Daoy (cell line): ENCODE measurements at places on chromosomes 12 and 14.

DNA sequence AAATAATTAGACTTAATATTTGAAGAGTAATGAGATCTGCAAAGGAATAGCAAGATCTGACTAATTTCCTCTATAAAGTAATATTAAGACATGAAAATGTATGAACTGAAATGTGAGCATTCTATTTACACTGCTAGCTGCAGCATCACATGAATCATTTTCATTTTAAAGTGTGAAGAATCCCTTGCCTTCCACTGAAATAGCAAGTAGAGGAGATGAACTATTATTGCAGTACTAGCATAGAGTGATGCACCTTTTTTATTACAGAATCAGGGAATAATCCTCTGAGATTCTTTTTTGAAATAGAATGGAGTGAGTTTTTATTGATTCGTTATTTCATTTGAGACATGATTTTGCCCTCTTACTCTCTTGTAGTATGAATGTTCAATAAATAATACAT is 281.9 kb upstream of the NAV3 start:
- DNase-seq: no peak

DNA sequence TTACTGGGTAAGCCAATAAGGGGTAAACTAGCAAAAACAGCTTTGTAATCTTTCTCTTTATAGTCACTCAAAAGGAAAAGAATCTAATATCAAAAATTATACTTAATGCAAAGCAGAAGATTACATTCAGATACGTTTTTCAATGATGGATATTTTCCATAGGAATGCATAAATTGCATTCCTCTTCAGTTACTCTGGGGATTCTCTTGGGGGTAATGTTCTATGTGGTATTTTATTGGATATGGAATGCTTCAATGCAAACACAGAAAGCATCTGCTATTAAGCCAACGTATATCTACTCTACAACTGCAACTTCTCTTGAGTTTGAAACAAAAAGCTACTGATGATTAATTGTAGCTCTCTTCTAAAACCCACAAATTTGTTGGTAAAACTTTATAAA is 106.0 kb downstream of the SLC41A2 start:
- no peak for DNase-seq

DNA sequence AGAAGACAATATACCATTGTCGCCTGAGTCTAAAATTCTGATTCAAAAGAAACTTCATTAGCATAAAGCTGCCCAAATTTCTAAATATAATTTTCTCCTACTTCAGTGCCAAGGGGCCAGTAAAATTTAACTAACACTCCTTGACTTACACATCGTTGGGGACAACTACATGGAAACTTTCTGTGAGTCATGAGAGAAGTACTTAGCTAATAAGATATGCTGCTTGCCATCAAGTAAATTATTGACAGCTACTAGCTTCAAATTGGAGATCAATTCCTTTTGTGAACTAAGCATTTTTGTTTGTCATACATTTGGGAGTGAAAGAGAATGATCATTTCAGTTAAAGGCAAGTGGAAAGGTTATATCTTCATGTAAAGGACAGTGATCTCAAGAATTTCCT is 373.3 kb downstream of the MDGA2 start:
- DNase-seq: no peak

DNA sequence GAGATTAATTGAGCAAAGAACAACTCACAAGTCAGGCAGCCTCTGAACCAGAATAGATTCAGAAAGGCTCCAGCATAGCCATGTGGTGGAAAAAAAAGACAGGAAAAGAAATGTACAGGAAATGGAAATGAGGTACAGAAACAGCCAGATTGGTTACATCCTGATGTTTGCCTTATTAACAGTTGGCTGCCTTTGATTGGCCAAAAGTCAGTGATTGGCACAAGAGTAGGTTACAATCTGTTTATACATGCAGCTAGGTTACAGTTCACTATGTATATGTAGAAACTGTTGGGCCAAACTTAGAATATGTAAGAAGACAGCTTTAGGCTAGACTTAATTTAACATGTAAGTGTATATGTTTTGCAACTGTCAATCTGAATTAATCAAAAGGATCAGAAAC is 118.9 kb downstream of the UNC79 start:
- DNase-seq: no peak

- DNase-seq: no peak
Observed at GRCh38 chr12:57817261-57817989, 1.1 kb downstream of the AVIL start.

DNA sequence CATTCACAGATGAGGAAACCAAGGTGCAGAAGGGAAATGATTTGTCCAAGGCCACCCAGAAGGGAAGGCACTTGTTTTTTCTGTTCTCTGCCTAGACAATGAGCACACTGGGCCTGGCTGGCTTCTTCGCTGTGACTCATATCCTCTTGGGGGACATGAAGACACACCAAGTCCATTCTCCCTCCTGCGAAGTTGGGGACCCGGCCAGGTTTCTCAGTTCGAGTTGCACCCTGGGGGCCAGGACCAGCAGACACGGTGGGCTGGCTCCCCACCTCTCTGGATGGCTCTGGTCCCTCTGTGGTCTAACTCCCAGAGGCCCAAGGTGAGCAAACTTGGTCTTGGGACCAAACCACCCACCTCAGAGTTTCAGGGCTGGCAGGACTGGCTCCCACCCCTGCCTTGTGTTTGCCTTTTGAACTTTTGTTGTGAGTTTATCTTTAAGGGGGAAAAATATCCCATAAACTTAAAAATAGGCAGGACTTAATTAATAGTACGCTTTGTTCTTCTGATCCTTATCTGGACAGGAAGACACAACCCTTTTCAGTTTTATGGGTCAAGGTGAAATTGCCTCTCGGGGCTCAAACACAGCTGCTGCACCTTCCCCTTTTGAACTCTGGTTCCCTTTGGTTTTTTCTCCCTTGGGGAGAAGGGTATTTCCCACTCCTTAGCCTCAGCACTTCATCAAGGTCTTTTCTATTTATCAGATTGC is 9.0 kb upstream of the MLEC start:
- DNase-seq: peak; percentile 87

- no peak for DNase-seq
Observed at GRCh38 chr14:80576401-80576800, 365.1 kb upstream of the DIO2 start.

- DNase-seq: peak; percentile 76
Observed at GRCh38 chr12:3200032-3200617, 122.9 kb downstream of the TSPAN9 start.

- DNase-seq: no peak
Observed at GRCh38 chr12:48758186-48758585, 30.7 kb downstream of the ADCY6 start.

- DNase-seq: peak; percentile 51
Observed at GRCh38 chr12:122917507-122918121, 21.7 kb upstream of the VPS37B start.

- DNase-seq: peak; percentile 90
Observed at GRCh38 chr12:89225808-89226411, 126.4 kb downstream of the DUSP6 start.

DNA sequence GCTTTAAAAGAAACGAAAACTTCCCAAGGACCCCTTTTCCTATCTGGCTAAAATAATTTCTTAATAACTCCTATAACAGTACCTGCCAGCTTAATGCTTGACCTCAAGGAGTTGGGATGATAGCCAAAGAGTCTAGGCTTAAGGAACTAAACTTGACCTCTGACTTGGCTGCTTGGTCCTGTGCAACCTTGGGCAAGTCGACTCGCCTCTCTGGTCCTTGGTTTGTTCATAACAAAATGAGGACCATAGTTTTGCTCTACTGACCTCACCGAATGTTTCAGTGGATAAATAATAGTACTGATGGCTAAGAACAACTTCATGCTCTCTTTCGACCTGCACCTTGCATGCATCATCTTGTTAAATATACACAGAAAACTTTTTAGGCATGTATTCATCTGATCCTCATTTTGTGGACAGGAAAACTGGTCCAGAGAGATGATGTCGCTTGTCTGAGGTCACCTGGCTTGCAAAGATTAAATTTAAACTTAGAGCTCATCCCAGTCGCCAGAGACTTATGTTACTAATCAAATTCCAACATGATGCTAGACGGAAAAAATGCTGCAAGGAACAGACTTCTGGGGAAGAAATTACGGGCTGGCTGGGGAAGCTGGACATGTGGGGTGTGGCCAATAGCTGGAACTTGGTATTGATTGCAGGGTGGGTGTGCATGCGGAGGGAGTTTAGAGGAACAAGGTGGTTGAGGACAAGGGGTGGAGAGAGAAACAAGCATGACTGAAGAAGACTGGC is 38.0 kb upstream of the WSCD2 start:
- no peak for DNase-seq

GRCh38 chr14:103026988-103027387 is 30.4 kb downstream of the CDC42BPB start:
- no peak for DNase-seq

- DNase-seq: no peak
Observed at GRCh38 chr14:71203306-71203705, 296.0 kb downstream of the PCNX1 start.

DNA sequence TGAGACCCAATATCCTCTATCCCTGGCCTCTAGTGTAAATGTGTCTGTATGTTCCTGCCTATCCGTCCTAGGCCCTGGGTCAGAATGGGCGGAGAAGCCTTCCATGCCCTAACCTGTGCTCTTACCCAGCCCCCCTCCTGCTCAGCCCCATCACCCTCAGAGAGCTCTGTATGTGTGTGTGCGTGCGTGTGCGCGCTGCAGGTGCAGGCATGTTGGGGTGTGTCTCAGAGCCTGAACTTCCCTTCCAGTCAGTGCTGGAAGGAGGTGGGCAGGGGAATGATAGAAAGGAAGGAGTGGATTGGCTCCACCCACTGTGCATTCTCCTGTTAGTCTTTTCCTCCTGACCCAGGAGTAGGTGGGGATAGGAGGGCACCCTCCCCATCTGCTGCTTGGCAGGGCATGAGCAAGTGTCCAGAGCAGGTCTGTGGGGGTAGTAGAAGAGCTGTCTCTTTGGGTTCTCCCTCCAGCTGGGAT is 7.2 kb downstream of the NAB2 start:
- no peak for DNase-seq

DNA sequence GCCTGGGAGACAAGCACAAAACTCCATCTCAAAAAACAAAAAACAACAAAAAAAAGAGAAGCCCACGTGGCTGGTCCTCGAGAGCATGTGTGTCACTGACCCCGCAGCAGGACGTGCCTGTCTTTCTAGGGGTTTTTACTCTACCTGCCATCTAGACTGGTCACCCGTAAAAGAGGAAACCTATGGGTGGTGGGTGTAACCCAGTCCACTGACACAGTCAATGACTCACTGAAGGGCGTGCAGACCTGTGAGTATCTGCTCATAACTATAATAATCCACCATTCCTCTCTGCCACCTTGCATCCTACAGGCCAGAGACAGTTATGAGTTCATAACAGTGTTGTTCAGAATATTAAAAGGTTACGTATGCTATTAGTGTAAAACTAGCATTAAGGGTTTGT is 4.6 kb downstream of the GOLGA3 start:
- no peak for DNase-seq

DNA sequence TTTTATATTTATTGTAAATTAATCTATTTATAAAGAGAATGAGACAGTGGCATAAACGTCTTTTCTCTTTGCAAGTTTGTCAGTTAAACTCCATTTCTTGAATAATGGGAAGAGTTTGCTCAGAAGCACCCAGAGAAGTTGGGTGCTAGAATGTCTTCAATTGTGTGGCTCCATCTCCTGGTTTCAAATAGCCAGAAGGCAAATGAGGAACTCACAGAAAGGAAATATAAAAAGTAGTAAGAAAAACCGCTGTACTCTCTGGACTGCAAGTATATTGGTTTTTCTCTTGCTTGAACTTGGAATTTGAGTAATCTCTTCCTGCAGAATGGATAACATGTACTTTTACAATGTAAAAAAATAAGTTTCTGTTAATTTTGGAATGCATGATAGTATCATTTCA is 217.5 kb downstream of the DPY19L2 start:
- DNase-seq: no peak

DNA sequence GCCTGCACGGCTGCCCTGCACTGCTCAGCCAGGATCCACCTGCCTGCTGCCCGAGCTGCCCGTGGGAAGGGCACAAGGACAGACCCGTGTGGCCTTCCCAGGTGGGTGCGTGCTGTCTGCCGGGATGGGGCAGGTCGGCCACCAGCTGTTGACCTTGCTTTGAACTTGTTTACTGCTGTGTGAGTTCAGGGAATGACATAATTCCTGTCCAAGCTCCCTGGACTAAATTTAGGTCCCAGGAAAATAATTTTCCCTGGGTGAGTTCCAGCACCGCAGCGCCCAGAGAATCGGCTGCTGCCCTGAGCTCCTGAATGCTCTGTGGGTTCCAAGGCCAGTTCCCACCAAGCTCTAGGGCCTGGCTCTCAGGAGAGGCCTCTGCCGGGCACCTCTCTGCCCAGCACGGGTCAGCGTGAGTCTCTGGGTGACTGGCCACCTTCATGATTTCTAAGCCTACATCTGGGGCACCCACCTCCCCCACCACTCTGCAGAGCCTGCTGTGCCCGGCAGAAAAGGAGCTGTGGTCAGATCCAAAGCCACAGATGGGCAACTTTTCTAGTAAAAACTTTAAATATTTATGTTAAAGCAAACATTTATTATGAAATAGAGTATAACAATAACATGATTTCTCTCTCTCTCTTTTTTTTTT is 27.2 kb upstream of the MLXIP start:
- no peak for DNase-seq

DNA sequence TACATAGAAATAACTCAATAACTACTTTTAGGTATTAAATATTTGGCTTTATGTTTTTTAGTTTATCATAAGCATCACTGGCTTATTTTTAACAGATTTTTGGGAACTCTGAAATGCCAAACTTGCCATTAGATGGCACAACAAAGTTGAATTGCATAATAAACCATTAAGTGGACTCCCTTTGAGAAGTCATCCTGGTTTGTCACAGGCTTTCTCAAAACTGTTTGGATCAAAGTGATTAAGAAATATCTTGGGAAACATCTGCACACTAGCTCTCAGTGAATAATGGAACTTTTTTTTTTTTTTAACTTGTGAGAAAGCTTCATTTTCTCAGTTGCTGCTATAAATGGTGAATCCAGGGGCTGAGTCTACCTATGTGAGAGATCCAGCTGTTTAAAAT is 4.3 kb downstream of the SLC16A7 start:
- DNase-seq: no peak

DNA sequence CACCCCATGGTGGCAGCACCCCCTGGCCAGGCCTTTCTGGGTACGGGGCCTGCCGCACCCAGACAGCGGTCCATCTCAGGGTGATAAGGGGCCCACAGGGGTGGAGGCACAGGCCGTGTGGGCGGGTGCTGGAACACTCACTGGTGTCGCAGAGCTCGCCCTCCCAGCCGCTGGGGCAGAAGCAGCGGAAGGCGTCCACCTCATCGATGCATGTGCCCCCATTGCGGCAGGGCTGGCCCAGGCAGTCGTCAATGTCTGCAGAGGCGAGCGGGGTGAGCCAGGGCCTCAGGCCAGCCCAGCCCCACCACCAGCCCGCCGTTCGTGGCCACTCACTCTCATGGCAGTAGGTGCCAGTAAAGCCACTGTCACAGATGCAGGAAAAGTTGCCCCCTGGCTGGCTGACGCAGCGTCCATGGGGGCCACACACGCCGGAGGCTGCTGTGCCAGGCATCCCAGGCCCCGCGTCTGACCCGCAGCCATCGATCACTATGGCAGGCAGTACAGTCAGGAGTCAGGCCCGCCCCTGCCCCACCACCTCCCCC is 19.9 kb downstream of the JAG2 start:
- DNase-seq: no peak

GRCh38 chr12:10068644-10069043 is 30.1 kb downstream of the CLEC1A start:
- DNase-seq: no peak
